MV-4-11 (cell line): ENCODE measurements at places on chromosomes 7 and 10.

DNA sequence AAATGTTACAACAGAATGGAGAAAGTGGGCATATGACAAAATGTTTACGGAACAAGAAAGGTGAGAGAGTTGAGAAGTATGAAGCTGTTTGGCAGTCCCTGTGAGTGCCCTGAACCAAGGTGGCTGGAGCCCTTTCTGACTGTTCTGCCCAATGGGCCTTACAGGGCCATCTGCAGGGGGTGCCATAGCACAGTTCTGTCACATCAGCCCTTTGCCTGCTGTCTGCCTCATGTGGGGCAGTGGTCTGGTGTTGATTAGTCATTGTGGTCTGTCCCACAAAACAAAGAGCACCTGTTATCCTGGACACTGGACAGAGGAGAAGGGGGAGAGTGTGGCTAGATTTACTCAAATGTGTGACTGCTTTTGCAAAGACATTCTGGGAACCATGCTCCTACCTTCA, 51.5 kb upstream of the OSBPL3 start:
- no peak for DNase-seq

DNA sequence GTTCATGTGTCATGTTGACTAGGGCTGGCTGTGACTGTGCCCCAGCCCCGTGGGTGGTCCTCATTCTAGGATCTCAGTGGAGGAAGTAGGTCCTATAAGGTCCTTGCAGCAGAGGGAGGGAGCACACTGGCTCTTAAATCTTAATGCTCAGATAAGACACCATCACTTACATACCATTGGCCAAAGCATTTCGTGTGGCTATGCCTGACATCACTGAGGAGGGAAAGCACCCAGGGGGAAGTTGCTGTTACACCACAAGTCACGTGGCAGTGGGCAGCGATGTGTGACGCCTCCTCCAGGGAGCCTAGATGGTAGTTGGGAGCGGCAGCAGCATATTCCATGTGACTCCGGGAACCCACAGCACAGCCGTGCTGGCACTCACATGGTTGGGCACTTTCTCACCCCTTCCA, 224.7 kb upstream of the SH2B2 start:
- peak; percentile 95 for DNase-seq

GRCh38 chr7:82677493-82677892, 233.9 kb upstream of the CACNA2D1 start:
- no peak for DNase-seq

DNA sequence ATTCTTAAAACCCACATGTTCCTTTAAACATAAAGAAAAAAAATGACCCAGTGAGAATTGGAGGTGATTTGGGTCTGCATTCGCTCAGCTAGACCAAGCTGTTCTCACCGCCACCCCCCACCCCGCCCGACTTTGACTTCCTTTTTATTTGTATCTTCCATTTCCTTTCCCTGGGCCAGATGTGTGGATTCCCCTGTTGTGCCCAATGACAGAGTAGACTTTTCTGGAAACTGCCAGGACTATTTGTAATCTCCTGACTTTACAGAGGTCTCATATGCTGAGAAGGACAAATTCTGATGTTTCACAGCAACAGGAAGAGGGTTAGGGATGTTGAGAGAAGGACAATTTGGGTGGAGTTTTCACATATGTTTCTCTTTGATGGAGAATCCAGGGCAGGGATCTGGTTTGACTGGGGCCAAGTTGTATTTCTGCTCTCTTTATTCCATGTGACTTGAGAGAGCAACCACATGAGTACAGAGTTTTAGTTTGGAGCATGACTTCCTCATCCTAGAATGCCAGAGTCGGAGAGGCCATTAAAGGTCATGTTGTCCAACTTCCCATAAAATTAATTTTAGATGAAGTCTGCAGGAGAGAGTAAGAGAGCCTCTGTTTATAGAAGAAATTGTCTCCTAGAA, 1023.2 kb downstream of the LRMDA start:
- no peak for DNase-seq

DNA sequence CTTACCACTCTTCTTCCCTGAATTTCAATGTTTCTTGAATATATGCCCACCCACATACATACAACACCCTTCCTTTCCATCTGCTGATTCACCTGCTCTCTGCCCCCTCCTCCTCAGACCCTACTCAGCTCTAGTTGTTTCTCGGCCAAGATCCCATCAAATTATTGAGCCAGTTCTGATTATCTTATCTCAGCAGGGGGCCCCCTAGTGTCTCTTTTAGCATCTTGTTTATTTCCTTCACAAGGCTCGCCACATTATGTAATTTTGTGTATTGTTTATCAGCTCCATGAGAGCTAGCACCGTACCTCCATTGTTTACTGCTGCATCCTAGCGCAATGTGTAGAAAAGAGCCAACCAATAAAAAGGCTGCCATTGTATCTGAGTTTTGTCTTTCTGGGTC, 71.9 kb downstream of the FAM13C start:
- DNase-seq, result no peak

DNA sequence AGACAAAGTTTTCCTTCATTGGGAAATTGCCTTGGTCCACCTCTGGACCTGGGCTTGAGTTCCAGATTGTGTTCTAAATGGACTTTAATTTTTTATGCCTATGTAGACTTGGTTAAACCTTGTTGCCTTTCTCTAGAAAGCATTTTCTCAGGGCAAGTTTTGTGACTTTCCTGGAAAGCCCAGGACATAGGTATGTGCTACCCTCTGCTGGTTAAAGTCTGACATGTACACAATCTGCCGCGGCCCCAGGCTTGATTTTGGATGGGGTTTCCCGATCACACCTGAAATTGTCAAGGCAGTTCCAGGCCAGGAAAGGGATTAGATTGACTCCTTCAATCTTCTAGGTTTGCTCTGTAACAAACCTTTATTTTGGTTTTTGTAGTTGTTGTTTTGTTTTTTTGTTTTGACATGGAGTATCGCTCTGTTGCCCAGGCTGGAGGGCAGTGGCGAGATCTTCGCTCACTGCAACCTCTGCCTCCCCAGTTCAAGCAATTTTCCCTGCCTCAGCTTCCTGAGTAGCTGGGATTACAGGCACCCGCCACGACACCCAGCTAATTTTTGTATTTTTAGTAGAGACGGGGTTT, 14.1 kb upstream of the AKR1B10 start:
- DNase-seq, result peak; percentile 13

- DNase-seq, result peak; percentile 4
These were observed 165.1 kb upstream of the KLF14 start for GRCh38 chr7:130899071-130899560.

GRCh38 chr10:69848454-69848853, 46.7 kb downstream of the COL13A1 start:
- no peak for DNase-seq

DNA sequence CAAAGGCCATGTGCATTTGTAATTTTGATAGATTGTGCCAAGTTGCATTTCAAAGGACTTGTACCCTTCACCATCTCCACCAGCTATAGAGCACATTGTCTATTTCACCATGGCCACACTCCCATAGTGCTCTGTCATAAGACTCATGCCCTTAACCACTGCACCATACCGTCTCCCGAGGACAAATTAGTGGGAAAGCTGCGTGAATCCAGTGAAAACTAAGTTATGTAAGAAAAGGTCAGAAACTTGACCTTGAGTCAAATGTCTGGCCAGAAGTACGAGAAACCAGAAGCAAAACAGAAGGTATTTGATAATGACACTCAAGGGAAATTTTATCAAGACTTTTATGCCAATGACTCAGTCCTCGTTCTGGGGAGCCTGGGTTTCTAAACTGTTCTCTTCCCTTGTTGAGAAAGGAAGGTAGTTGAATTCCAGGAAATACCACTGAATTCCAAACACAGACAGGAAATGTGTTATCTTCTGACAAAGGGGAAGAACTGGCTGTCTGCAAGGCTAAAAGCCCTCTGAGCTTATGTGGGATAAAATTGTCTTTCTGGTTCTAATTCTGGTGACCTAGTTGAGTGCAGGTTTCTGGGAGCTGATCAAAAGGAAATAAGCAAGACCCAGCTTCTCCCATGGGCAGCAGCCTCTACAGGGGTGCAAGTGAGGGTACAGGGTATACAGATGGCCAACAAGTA, 49.7 kb downstream of the CDK1 start:
- DNase-seq, result peak; percentile 14
